Hindlimb muscle (tissue), 1 donor: ENCODE measurements at places on chromosomes 2 and 18. TPM values are rescaled to one million over a fixed set of nuclear protein-coding genes. Genes with fewer than 3 reads are reported as not detected.

- no peak for DNase-seq
Observed at GRCh38 chr2:222572264-222572721, 83.6 kb downstream of the FARSB start.

- no peak for DNase-seq
Observed at GRCh38 chr18:49515516-49515915, 28.5 kb upstream of the C18orf32 start.

GRCh38 chr2:37472959-37473358, 128.5 kb downstream of the QPCT start:
- DNase-seq: no peak

- DNase-seq: no peak
Observed at GRCh38 chr2:27041752-27042151, 9.0 kb downstream of the TMEM214 start.

- no peak for DNase-seq
Observed at GRCh38 chr2:120511536-120511935, 165.6 kb downstream of the INHBB start.

GRCh38 chr2:182503886-182504285, 77.0 kb upstream of the PDE1A start:
- DNase-seq: no peak

LOXHD1 gene
- polyA plus RNA-seq: 2.8 TPM

MBD2 gene
- 38.9 TPM for polyA plus RNA-seq

LTBP1 gene
- 43.3 TPM for polyA plus RNA-seq
